Kidney (tissue), 22 donors: ENCODE measurements at places on chromosomes 12 and 14.

GRCh38 chr12:116736962-116737773 is 701 bp downstream of the SPRING1 start:
- no peak for DNase-seq

GRCh38 chr14:99986396-99986795 is 78.8 kb upstream of the EVL start:
- DNase-seq, result no peak

- no peak for DNase-seq
These were observed 1.7 kb upstream of the NRIP2 start for GRCh38 chr12:2836574-2836973.

GRCh38 chr14:102516531-102517391 is 7.2 kb upstream of the ANKRD9 start:
- DNase-seq, result peak; percentile 82

GRCh38 chr14:91167380-91167770 is 53.5 kb downstream of the DGLUCY start:
- no peak for DNase-seq
